ENCODE measurements at places on chromosomes 1 and 21.

- DNase-seq = peak; percentile 18
Observed at GRCh38 chr21:14584357-14585095, 38.4 kb upstream of the SAMSN1 start.

DNA sequence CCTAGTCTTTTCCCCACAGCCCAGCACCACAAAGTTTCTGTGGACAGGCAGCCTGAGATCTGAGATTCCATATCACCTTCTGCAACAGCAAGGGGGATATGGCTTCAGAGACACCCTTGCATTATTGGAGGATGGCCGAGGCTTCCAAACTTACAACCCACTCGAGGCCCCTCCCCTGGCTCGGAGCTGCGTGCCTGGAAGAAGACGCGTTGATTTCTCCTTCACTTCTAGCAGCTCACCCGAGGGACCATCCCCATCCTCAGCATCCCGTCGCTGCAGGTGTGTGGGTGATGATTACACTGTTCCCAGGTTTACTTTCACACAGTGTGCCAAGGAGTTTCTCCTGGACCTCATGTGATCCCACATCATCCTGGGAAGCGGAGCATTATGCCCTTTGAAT is 277.9 kb downstream of the MATN1 start:
- no peak for DNase-seq

DNA sequence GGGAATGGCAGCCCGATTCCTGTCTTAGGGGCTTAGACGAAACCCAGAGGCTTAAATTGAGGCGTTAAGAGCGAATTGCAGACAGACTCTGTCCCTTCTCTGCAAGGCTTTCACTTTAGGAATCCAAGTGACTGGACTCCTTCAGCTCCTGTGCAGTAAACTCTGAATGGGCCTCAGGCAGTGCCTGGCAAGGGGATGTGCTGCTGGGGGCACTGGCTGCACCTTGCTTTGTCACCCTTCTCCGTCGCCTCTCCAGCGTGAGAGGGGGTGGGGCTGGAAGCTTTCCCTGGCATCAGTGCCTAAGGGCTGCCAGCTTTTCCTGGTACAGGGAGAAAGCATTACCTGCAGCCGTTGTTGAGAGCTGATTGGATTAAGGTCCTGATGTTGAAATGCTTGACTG is 39.9 kb upstream of the NFASC start:
- no peak for DNase-seq

DNA sequence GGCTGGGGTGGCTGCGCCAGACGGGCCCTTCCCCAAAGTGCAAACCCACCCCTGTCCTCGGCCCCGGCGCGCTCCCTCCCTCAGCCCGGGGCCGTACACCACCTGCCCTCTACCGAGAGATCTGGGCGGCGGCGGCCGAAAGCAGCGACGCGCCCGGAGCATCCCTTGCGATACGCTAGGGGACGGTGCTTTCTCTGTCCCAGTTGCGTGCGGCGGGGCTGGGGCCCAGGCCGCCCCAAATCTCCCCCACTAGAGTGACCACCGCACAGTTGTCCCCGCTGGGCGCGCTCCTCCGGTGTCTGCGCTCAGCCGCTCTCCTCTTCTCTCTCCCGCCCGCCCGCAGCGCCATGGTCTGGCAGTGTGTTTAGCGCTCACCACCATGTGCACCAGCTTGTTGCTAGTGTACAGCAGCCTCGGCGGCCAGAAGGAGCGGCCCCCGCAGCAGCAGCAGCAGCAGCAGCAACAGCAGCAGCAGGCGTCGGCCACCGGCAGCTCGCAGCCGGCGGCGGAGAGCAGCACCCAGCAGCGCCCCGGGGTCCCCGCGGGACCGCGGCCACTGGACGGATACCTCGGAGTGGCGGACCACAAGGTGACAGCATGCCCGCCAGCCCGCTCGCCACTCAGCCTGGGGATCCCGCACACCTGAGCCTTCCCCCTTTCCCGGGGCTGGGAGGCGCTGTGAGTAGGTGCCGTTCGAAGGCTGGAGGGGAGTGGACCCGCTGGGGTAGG is 1.0 kb downstream of the ST6GALNAC5 start:
- DNase-seq = no peak

- no peak for DNase-seq
Observed at GRCh38 chr1:7346600-7347570, 424.2 kb upstream of the VAMP3 start.

- no peak for DNase-seq
Observed at GRCh38 chr1:94951509-94952208, 24.7 kb upstream of the CNN3 start.

DNA sequence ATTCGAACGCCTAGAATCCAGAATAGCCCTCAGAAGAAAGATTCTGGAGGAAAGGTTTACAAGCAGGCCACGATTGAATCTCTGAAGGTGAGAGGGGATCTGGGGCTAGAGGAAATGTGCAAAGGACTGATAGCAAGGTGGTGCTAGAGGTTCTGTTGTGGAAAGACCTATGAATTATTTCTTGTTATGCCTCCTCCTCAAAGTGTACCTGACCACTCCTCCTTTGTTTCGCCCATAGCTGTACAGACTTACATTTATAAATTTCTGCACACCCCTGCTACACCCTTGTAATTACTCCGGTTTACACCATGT is 986 bp downstream of the TCEANC2 start:
- no peak for DNase-seq

DNA sequence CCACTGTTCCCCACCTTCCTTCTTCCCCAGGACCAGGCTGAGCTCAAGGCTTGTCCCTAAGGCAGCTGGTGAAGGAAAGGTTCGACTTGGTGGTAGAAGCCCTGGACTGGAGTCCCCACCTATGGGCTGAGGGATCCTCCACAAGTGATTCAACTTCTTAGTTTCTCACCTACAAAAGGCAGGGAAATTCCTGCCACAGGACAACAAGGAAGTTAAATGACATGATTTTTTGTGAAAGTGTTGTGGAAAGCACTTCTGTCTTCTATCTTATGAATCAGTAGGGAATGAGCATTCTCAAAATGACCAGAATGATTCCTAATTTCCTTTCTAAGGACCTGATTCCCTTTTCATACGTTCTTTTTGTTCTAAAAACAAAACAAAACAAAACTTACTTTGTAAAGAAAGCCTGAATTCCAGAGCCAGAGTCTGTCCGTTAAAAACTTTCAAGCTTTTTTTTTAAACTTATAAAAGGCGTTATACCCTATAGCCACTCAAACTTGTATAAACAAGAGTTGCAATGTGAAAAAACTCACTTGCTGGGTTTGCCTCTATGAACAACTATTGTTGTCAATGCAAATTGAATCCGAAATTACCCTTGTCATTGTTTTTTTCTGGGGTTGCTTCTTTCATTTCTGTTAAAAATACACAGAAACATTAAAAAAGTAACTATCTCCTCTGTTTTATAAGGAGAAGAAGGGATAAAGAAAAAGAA is 12.2 kb downstream of the KCNJ15 start:
- DNase-seq = peak; percentile 73

DNA sequence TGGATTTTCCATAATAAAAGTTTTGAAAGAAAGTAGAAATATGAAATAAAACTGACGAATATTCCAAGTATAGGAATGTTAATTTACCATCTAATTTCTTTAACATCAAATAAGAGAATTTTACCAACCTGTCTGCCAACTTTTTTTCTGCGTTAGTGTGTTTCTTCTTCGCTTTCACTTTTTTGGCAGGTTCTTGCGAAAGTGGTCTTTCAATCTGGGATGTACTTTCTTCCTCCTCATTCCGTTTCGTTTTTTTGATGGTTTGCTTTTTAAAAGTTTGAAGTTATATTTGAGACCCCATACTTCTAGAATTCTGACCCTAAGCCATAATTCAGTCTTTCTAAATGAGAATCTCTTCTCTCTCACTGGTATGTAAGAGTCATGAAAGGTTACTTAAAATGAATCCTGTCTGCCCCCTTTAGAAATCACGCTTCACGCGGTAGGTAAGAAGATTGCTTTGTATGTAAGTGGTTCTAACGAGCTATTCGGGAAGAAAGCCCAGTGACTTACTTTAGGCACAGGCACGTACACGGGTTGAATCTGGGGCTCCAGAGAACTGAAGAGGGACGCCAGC is 580 bp downstream of the RBM34 start:
- DNase-seq = peak; percentile 50

GRCh38 chr1:100861379-100861778 is 33.3 kb downstream of the EXTL2 start:
- DNase-seq = peak; percentile 79

- no peak for DNase-seq
Observed at GRCh38 chr1:116697548-116698243, 30.2 kb upstream of the IGSF3 start.

DNA sequence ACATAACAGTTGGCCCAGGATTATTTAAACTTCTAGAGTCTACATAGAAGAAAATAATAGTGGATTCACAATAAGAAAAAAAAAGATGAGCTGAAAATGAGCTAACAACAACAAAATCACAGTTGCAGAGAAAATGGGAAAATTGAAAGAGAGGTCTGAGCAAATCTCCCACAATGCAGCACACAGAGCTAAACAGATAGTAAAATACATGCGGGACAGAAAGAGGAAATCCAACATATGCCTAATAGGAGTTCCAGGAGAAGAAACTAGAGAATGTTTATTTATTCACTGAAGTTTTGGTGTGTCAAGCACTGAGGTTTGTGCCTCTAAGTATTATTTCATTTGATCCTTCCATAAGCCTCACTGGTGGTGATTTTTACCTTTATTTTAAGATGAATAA is 45.5 kb upstream of the CACHD1 start:
- DNase-seq = no peak

GRCh38 chr1:8845104-8846097 is 28.0 kb upstream of the RERE start:
- DNase-seq = no peak

- DNase-seq = no peak
Observed at GRCh38 chr1:62128745-62129144, 65.9 kb upstream of the L1TD1 start.

- DNase-seq = no peak
Observed at GRCh38 chr21:38413958-38414548, 84.2 kb downstream of the ERG start.

DNA sequence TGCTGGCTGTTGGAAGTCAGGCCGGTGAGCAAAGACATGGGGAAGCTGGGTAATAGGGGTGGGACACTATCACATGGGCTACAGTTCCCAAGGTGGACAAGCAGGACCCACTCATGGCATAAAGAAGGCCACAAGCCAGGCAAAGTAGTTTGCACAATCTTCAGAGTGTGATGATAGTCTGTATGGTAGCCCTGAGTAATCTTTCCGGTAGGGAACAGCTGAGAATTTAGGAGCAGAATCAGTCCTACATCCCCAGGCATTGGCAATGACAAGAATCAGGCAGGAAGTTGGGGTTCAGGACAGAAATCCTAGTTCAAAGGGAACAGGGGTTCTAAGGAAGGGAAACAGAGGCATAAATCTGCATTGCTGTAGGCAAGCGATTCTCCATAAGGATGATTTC is 23.9 kb upstream of the SPATA6 start:
- DNase-seq = no peak

Measured in inflammatory macrophage treated with lipopolysaccharide for 1 hour (primary cell).